ENCODE measurements at places on chromosomes 5 and 9. TPM values are rescaled to one million over a fixed set of nuclear protein-coding genes. Genes with fewer than 3 reads are reported as not detected.

Gene TAF1L
- 0.07 TPM for total RNA-seq

Gene CDX1
- not detected for total RNA-seq

Gene LCN10
- 0.94 TPM for total RNA-seq

Gene HRCT1
- total RNA-seq: 3.6 TPM

Gene UIMC1
- total RNA-seq: 48.3 TPM

Gene PTTG1
- total RNA-seq: 272 TPM

Gene HMMR
- 94.5 TPM for total RNA-seq

GRCh38 chr5:38645508-38645907 lies 89.1 kb upstream of the LIFR start:
- DNase-seq: no peak

GRCh38 chr5:87136096-87136495 lies 131.6 kb upstream of the RASA1 start:
- no peak for DNase-seq

DNA sequence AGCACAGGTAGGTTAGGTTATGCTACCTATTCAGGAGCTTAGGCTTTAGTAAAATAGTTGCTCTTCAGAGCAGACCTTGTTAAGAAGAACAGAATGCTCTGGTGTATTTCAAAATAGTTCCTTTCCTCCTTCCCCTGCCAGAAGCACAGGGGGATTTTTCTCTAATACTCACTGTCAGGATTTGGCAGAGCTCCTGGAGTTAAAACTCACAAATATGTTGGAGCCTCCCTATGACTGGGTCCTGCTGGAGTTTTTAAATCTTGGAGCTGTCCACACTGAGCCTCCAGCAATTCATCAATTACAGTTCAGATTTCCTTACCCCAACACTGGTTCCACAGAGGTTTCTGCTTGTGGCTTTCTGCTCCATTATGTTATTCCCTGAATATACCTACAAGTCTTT lies 1233.8 kb upstream of the WWC1 start:
- no peak for DNase-seq

GRCh38 chr9:36029765-36030528 lies 6.8 kb upstream of the RECK start:
- DNase-seq: no peak

DNA sequence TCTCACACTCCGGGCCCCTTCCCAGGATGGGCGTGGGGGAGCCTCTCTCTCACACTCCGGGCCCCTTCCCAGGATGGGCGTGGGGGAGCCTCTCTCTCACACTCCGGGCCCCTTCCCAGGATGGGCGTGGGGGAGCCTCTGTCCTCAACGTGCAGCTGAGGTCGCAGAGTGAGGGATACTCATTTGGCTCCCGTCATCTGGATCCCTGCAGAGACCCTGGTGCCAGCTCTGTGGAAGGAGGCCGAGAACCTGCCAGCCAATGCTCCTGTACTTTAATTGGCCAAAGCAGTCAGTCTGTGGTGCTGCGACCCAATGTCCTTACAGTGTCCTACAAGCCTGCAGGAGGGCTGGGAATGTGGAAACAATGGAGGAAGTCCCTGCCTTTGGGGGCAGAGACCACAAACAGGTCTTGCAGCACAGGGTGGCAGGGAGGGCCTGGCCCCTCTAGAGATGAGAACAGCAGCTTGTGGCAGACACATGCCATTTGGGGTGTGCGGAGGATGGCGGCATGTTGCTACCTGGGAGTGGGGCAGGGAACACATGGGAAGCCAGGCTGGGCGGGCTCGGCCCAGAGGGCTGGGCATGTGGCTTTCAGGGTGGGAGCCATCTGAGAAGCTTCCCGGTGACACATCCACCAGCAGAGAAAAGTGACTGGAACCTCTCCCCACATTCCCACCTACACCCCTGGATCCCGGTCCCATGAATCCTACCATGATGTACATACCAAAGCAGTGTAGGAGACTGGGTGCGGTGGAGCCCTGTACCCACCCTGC lies 13.6 kb upstream of the MRNIP start:
- no peak for DNase-seq

DNA sequence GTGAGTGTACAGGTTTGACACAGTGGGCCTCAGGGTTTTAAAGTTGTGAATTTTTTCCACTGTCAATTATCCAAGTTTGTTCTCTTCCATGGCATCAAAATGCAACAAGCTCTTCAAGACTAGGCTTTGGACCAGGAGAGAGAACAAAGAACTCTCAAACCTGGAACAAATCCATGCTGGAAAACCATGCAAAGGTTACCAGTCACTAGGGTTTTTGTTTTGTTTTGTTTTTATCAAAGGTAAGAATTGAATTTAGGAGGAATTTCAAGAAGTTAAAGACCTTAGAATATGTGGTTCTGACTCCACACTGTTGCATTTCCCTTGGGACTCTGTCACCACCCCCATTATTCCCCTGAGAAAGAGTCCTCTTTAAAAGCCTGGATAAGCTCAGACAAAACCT lies 191.1 kb upstream of the PIK3R1 start:
- no peak for DNase-seq

DNA sequence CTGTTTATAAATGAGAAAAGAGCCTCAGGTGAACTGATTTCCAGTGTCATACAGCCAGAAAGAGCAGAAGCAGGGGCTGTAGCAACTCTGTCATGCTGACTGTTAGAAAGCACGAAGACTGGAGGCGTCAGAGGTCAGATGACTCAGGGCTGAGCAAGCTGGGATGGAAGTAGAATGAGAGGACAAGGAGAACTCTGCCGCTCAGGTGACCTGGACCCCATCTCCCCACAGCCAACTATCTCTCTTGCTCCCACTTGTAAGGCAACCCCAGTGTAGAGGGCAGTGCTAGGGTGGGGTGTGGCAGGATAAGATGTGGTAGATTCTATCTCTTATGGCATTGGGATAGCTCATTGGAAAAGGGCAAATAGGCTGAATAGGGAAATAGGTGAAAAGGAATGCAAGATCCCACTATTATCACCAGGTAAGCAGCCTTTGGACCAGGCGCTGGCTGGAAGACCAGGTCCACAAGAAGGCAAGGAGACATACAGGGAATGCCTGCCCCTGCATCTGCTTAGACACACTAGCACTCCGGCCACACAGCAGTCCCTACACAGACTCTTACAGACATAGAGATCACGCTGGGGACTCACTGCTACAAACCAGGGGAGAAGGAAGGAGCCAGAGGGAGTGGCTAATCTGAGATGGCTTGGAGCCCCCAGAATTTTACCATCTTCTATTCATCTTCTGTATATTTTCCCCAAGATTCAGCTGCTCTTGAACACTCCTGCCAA lies 21.2 kb upstream of the LOX start:
- DNase-seq: peak; percentile 41

DNA sequence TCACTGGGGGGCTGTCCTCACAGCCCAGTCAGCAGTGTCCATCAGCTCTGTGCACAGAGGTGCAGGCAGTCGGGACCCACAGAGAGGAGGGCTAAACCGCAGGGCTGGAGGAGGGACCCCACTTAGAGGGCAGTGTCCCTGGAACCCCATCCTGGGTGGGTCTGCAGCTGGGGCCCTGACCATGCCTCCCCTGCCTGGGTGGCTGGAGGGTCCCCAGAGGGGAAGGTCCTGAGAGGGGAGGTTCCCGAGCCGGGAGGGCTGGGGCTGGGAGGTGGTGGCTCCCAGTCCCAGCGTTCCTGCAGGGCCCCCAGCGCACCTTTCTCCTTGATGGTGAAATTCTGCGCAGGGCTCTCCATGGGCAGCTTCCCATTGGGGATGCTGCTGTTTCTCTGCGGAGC lies 32.7 kb downstream of the EXOC3 start:
- no peak for DNase-seq

Data from PC-9 (cell line).